Cerebellar cortex (tissue), 1 donor: ENCODE measurements at places on chromosomes 5 and 9.

- no peak for DNase-seq
These were observed 283.4 kb upstream of the PTGER4 start for GRCh38 chr5:40396317-40396716.

GRCh38 chr5:124371111-124371706, 375.2 kb downstream of the ZNF608 start:
- DNase-seq: no peak

DNA sequence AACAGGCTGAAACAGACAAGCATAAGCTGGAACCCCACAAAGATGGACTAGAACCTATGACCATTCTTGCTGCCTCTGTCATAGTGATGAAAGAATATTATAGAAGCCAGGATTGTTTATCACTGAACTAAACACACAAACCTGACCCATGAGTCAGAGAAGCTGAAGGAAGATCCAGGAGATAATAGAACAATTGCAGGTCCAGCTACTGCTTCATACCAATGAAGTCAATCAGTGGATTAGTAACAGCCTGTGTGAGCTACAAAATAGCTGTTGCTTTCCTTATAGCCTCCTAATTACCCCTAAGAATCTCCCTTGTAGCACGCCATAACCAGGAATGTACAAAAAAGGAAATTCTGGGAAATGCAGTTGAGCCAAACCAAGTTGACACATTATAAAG, 459.9 kb upstream of the ZNF462 start:
- no peak for DNase-seq

DNA sequence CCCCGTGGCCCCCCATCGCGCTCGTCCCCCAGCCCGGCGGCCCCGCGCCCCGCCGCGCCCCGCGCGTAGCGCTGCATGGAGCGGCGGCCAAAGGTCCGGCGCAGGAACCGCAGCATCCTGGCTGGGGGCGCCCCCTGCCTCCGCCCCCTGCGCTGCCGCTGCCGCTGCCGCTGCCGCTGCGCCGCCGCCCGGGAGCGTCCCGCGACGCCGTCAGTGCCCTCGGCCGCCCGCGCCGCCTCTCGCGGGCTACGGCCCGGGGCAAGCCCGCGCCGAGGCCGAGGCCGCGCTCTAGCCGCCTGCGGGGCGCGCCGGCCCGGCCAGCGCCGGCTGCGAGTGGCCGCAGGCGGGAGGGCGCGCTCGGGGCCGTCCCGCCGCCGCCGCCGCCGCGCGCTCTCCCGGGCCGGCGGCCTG, 523 bp downstream of the EPB41L4B start:
- no peak for DNase-seq

GRCh38 chr9:114166103-114166470, 10.8 kb downstream of the COL27A1 start:
- DNase-seq: no peak

- DNase-seq: peak; percentile 71
These were observed 2.2 kb downstream of the CPEB4 start for GRCh38 chr5:173890195-173890991.

DNA sequence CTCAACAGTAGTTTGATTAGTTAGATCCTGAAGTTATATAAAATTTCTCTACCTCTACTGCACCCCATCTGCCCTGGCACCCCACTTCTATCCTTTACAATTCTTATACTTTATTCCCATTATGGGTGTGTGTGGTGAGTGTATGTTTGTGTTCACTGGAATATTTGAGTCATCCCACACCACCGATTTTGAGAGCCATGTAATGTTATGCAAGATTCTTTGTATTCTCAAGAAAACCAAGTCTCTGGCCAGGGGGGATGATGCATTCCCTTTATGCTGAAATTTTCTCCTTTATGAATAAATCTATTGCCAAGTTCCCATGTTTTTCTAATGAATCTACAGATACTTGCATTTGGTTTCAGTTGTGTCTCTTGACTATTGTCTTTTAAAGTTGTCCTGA, 266.8 kb downstream of the ARHGEF28 start:
- DNase-seq: no peak

DNA sequence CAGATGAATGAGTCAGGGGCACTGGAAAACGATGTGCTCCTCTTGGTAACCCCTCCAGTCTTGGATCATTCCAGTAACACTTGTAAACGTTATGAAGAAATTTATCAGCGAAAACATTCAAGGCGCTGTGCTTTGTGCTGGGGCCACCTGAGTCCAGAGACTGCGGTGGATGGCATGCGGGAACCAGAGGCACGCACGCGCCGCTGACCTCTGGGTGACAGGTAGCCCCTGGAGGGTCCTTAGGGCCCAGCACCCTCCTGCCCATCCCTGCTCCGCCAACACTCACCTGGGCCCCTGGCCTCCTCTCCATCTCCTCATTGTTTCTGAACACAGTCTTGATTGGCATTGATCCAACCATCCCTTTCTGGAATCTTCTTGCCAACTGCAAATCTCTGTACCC, 86.9 kb downstream of the DAP start:
- DNase-seq: no peak

DNA sequence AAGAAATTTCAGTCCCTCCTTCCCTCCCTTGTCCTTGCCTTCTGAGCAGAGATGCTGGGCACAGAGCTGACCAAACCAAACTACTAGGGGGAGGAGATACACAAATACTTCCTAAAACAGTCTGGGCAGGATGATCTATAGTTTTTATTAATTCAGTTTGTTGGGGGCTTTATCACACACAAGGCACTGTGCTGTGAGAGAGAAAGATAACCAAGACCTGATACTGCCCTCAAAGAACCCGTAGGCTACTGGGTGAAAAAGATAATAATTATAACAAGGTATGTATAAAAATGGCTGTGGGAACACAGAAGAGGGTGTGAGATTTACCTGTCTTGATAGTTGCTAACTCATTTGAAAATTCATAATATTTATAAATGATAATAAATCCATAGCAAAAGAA, 354.7 kb downstream of the NDUFS4 start:
- DNase-seq: no peak

GRCh38 chr9:81032831-81033230, 656.5 kb downstream of the TLE1 start:
- DNase-seq: no peak

DNA sequence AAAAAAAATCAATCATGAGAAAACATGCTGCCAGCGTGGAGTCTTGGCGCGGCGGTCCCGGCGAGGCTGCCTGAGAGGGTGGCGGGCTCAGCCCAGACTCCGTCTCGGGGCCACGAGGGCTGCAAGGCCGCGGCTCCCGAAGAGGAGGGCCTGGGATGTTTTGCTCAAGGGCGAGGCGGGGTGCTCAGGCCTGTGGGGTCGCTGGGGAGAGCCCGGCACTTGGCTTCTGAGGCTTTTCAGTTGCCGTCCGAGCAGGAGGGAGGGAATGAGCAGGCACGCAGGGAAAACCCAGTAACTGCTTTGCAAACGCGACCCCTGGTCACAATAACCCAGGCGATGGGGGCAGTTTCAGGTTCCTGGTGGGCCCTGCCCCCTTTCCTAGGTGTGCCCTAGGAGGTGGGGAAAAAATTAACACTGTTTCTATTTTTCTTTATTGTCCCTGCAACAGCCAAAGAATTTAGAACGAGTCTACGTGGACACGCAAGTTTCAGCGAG, 3.2 kb upstream of the IRX2 start:
- DNase-seq: no peak

GRCh38 chr9:95058795-95059386, 258.6 kb downstream of the FANCC start:
- no peak for DNase-seq

DNA sequence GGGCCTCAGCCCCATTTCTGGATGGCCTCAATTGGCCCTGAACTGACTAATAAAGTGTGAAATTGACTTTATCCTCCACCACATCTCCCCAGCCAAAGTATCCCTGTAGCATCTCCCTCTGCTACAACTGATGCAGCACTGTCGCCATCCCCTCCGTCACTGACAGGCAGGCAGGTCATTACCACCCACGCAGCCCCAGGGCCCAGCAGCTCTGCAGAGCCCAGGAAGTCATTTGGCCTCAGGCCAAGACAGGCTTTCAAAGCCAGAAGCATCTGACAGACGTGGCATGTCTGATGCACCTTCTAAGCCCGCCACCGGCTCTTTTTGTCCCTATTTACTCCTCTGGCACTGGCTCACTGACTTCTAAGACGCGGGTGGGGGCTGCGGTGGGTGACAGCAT, 65.3 kb downstream of the ARHGEF37 start:
- no peak for DNase-seq
